ENCODE measurements at places on chromosomes 6 and 20.
A peak's percentile ranks its signal among the peaks of the same experiment; 100 is the strongest.

DNA sequence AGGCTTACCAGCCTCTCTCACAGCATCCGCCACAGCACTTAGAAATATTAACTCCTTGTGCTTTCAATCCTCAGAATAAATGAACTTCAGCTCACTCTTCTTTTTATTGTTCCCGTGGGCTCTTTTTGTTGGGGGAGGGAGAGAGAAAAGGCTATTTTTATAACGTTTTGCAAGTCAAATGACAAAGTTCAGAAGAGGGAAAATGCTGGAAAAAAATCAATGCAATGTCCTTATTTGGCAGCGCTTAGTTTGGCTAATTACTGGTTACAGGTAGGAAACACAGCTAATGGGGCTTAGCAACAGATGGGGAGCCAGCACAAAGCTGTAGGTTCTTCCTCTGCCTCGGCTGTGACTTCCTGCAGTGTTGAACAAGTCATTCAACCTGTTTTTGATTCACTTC, 1067.0 kb upstream of the MAP3K7 start:
- DNase-seq: no peak

- DNase-seq: no peak
These were observed 329.7 kb downstream of the BTBD9 start for GRCh38 chr6:38310061-38310460.

GRCh38 chr6:75494290-75494689, 690 bp upstream of the FILIP1 start:
- DNase-seq: no peak

GRCh38 chr20:9532069-9532838, 17.9 kb downstream of the LAMP5 start:
- no peak for DNase-seq

GRCh38 chr6:157291356-157291755, 32.0 kb downstream of the TMEM242 start:
- DNase-seq: no peak

GRCh38 chr20:50089787-50090177, 23.2 kb downstream of the UBE2V1 start:
- no peak for DNase-seq

DNA sequence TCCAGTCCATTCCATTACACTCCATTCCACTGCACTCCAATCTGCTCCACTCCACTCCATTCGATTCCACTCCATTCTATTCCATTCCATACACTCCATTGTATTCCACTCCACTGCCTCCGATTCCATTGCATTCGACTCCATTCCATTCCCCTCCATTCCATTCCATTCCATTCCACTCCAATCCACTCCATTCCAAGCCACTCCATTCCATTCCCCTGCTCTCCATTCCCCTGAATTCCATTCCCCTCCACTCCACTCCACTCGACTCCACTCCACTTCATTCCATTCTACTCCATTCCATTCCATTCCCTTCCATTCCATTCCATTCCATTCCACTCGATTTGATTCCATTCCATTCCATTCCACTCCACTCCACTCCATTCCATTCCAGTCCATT, 25.7 kb upstream of the DEFB125 start:
- DNase-seq: no peak

GRCh38 chr6:139161817-139162284, 27.0 kb downstream of the HECA start:
- peak; percentile 30 for DNase-seq

DNA sequence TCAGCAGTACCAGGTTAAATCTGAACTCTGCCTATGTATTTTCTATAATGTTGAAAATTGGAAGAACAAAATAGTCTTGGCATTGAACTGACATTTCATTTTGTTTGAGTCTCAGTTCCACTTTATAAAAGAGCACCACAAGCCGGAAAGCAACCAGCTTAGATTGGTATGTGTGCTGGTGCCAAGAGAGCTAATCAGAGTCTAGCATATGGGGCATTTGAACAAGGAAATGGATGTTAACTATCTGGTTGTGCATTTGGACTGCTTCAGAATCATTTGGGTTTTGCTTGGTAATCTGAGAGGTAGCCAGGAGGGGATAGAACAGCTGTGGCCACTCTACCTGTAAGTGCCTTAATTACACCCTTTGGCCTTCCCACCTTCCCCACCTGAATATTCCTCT, 184.8 kb downstream of the GRIK2 start:
- DNase-seq: no peak

DNA sequence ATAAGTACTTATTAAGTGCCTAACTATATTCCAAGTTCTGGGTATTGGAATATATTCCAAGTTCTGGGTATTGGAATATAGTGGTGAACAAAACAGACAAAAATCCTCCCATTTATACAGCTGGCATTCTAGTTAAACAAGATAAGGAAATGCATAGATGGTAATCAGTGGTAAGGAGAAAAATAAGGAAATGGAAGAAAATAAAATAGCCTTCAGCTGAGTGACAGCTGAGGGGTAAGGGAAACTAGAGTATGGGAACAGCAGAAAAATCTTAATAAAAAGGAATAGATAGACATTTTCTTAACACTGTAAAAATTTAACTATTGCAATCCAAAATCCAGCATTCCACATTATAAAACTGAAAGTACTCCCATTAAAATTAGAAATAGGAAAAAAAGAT, 17.2 kb upstream of the WFDC10A start:
- DNase-seq: no peak

GRCh38 chr6:63730311-63730710, 94.7 kb downstream of the PHF3 start:
- peak; percentile 54 for DNase-seq

- DNase-seq: no peak
These were observed 42.2 kb downstream of the VSTM2L start for GRCh38 chr20:37945091-37945547.

- peak; percentile 98 for DNase-seq
These were observed 255.9 kb downstream of the SYNE1 start for GRCh38 chr6:152380993-152381898.

DNA sequence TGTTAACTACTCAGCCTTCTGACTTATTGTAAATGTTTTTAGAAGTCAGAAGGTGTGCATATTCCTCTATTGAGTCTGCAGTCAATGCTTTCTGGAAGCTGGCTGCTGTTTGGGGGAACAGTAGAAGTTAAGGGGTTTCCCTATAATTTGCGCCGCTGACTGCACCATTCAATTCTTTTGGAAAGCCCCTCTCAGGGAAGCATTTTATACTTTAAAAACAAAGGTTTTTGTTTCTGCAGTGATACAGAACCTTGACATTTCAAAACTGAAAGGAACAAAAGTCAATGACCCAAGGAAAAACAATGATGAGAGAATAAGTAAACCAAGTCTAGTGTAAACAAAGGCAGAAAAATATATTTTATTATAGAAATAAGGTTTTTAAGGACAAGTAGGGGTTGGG, 120.8 kb upstream of the TNFAIP3 start:
- no peak for DNase-seq

DNA sequence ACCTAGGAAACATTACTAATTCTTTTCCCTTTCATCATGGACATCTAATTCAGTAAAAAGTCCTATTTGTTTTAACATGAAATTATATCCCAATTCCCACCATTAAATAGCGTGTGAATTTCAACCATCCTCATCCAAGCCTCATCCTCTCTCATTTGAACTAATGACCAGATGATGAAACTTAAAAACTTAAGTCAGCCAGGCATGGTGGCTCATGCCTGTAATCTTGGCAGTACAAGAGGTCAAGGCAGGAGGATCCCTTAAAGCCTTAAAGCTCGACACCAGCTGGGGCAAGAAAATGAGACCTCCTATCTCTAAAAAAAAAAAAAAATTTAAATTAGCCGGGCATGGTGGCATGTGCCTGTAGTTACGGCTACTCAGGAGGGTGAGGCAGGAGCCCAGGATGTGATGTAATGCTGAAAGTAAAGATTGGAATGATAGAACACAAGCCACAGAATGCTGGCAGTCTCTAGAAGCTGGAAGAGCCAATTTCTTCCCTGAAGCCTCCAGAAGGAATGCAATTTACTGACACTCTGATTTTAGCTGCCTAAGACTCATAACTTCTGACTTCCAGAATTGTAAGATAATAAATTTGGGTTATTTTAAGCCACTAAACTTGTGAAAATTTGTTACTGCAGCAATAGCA, 27.1 kb upstream of the HAO1 start:
- peak; percentile 61 for DNase-seq

- DNase-seq: peak; percentile 42
These were observed 46.7 kb upstream of the MOCS1 start for GRCh38 chr6:39980839-39981580.

DNA sequence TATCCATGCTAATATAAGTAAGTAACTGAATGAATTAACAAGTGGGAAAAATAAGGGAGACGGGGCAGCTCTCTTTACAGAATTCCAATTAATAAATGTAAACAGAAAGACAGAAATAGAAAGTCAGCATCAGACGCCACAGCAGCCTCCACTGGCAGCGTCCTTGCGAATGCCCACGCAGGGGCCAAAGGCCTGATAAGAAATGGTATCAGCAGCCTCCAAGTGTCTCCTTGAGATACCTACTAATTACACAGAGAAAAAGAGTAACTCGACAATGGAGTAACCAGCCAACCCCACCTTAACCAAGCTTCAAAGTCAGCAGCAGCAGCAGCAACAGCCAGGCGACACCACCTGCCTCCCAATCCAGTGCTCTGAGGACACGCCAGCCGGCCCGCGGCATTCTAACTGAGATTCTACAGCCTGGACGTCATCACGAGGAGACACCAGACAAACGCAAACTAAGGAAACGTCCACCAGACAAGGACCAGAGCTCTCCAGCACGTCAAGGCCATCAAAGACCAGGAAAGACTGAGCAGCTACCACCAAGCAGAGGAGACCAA, 78.8 kb downstream of the TAF4 start:
- no peak for DNase-seq

- peak; percentile 85 for DNase-seq
These were observed 110.1 kb downstream of the KIF13A start for GRCh38 chr6:17877196-17877894.

GRCh38 chr6:157235600-157236039, 87.7 kb downstream of the TMEM242 start:
- DNase-seq: peak; percentile 61

DNA sequence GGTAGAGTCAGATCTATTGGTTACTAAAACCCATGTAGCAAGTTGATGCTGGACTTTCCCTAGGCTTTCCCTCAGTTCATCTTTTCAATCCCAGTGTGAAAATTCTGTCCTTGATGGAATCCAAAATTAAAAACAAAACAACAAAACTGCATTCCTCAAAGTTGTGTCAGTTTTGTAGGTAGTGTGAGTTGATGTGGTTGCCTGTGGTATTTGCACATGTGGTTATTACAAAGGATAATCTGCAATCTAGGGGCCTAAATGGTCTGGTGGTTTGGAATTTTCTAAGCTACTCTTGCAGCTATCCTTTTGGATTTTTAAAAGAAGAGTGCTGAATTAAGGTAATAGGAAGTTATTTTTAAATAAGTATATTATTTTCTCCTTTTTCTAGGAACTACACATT, 132.2 kb upstream of the SCGN start:
- DNase-seq: peak; percentile 8

- peak; percentile 50 for DNase-seq
These were observed 250.1 kb downstream of the ATXN1 start for GRCh38 chr6:16511040-16511660.

DNA sequence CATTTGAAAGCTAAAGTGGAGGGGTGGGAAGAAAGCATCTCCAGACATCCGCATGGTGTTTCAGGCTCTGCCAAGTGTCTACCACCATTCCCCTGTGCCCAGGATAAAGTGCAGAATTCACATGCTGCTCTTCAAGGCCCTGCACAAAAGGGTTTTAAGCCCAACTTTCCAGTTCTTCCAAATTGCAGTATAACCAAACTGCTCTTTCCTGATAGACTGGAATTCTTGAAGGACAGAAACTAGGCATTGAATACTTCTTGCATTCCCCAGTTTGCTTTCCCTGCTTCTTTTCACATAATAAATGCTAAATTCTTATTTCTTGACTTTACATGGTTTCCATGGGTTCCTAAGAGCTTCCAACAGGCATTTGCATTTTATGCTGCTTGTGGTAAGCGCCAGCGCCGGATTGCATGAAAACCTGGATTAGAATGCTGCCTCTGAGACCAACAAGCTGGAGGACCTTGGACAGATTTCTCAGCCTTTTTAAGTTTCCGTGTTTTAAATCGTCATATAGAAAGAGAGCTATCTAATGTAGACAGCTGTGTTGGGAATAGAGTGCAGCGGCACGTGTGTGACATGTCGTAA, 7.9 kb downstream of the SOX4 start:
- no peak for DNase-seq

- DNase-seq: no peak
These were observed 231.6 kb downstream of the TFAP2B start for GRCh38 chr6:51049983-51050877.

DNA sequence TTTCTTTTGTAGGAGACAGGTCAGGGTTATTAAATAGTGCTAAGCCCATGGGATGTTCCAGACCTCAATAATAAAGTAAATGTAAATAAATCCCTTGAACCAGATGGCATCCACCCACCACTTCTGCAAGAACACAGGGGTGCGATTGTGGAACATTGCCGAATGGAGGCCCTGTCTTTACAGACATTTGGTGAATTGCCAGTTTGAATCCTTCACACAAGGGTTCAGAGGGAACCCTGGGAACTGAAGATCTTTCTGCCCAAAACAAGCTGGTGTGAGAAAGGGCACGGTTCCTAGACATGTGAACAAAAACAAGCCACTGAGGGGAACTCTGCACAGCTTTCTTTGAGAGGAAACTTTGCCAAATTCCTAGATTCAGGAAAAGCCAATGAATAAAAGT, 30.2 kb upstream of the RNF8 start:
- peak; percentile 26 for DNase-seq

DNA sequence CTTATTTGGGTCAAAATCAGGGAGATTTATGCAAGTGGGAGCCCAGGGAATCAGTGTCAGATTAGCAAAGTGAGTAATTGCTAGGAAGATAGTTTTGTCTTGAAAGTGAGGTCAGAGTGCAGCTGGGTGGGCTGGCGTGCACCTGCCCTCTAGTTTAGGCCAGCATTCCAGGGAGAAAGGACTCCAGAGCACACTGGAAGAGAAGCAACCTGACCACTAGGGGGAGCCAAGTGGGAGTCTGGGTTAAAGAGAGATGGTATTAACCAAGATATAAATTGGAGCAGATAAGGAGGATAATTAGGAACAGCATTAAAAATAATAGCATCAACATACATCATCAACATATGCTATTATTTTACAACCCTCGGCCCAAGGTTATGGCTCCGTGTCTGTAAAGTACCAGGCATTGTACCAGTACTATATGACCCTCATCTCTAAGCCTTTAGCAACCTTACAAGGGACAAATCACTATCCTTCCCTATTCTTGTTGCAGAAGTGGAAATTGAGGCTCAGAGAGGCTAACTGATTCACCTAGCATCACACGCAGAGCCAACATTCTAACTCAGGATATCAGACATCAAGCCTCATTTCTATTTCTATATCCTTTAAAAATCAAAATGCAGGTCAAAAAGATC, 57.8 kb downstream of the SLC2A10 start:
- peak; percentile 14 for DNase-seq

- DNase-seq: peak; percentile 61
These were observed 117.8 kb downstream of the RTN4IP1 start for GRCh38 chr6:106511288-106512047.

All from fibroblast of skin of right quadriceps (primary cell).